ENCODE measurements at places on chromosomes 1 and 21.
A peak's percentile ranks its signal among the peaks of the same experiment; 100 is the strongest.

DNA sequence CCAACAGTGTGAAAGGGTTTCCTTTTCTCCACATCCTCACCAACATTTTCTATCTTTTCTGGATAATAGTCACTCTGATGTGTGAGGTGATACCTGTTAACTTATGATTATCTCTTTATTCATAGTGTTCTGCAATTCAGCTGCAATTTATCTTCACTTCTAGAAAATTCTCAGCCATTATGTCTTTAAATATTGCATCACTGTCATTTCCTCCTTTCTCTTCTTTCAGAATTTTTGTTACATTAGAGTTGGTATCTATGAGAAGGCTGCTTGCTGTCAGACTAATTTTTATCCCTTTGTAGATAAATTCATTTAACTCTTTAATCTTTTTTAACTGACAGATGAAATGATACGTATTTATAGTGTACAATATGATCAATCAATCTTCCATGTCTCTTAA, 30.5 kb upstream of the ATF3 start:
- DNase-seq: no peak

- DNase-seq: no peak
These were observed 58.7 kb downstream of the NIBAN1 start for GRCh38 chr1:184915463-184916090.

GRCh38 chr21:25428537-25428936, 178.7 kb downstream of the MRPL39 start:
- DNase-seq: no peak

GRCh38 chr1:14646973-14647372, 48.5 kb downstream of the KAZN start:
- DNase-seq: no peak

DNA sequence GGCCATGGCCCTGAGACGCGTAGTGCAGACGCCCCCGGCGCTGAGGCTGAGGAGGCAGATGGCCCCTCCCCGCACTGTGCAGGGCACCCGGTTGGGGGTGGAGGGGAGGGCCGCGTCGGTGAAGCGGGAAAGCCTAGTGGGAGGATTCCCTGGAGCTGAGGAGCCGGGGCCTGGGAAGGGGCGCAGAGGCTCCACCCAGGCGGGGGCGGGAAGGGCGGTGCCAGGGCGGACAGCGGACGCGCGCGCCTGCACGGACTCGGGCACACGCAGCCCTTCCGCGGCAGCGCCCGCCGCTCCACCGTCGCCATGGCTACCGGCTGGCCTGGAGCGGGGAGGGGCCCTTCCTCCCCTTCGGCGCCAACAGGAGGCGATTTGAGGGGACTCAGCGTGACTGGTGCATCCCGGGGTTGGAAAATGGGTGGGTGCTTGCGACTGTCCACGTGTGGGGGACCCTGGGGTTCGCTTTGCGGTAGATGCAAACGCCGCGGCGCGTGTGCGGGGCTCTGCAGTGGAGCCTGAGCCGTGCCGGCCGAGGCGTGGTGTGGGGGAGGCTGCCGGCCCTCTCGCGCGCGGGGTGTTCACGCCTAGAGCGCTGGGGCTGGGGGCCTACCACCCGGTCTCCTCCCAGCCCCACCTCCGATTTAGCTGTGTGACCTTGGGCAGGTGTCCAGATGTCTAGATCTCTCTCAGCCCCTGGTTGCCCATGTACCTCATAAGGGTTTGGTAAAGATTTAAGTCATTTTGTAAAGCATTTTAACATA, 35.1 kb downstream of the PTPRF start:
- peak; percentile 41 for DNase-seq

DNA sequence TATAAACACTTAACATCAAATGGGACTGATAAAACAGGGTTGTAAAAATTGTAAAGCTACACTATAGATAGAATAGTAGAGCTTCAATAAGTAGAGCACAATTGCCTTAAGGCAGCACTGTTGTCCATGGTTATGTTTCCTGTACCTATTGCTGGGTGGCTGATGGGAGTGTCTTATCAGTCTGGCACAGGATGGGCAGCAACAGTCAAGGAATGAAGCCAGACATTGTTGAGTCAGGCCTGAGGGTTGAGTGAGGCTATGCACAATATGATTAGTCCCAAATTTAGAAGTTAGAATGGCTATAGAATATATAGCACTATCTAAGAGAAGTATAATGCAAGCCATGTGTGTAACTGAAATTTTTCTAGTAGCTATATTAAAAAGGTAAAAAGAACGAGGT, 25.0 kb upstream of the CD1D start:
- no peak for DNase-seq

- DNase-seq: no peak
These were observed 26.3 kb downstream of the PRMT2 start for GRCh38 chr21:46661642-46662366.

- no peak for DNase-seq
These were observed 15.5 kb downstream of the CAMTA1 start for GRCh38 chr1:6800745-6801144.

GRCh38 chr1:107318932-107319331, 178.1 kb downstream of the NTNG1 start:
- no peak for DNase-seq

GRCh38 chr1:174799136-174799479, 200.6 kb upstream of the CACYBP start:
- DNase-seq: no peak

DNA sequence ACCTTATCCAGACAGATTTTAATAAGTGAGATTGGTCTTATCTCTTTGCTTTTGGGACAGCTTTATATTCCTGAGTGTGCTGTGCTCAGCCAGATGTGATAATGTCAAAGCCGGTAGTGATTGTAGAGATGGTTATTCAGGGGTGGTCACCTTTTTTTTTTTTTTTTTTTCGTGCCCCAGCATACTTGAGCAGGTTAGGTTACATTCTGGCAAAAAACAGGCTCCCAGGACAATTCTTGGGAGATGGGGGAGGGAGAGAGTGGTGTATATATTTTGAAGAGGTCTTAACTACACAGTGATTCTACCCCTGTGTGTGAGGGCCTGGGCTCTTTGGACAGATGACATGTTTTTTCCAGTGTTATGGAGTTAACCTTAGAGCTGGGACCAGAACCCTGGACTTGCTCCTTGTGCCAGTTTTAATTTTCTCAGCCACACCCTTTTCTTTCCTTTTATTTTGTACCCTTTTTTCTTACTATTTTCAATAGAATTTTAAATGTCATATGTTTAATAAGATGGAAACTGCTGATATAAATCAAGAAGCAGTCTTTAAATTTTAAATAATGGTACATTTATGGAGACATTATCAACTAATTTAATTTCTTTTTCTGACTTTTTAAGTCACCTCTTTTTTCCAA, 88.4 kb downstream of the DYRK1A start:
- no peak for DNase-seq

DNA sequence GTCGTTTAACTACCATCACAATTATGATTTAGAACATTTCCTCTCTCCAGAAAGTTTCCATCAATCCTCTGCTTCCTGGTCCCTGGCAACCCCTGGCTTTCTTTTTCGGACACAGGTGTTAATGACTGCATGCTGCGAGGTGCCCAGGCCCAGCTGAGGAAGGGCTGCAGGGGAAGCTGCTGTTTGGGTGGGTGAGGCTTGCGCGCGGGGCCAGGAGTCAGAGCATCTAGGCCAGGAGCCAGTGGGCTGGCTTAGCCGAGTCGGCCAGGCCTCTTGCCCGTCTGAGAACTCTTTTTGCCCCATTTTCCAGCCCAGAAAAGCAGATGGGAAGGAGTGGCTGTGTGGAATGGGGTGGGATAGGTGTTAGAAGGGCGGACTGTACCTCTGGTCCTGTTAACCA, 51.5 kb downstream of the NAV1 start:
- DNase-seq: no peak

DNA sequence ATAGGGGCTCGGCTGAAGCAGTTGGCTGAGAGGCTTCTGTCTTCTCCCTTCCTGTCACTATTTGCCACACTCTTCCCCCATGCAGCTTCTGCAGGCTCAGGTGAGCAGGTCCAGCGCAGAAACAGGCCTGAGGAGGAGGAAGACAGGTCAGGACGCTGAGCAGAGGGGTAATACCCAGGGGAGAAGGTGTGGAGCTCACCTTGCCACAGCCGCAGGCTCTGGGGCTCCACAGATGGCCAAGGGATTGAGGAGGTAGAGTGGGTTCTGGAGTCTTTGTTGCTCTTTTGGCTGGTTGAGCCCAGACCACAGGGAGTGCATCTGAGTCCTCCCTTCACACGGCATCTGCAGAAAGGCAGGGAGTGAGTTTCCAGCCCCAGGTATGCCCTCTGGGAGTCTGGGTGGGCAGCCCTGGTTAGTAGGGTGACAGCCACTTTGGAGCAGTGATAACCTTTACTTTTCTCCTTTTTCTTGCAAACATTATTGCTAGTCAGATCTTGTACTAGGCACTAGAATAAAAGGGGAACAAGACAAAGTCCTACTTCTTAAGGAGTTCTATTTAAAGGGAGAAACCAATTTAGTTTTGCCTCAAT, 9.7 kb downstream of the EIF3I start:
- DNase-seq: no peak

GRCh38 chr1:179867493-179868330, 9.9 kb downstream of the TOR1AIP2 start:
- DNase-seq: peak; percentile 61

DNA sequence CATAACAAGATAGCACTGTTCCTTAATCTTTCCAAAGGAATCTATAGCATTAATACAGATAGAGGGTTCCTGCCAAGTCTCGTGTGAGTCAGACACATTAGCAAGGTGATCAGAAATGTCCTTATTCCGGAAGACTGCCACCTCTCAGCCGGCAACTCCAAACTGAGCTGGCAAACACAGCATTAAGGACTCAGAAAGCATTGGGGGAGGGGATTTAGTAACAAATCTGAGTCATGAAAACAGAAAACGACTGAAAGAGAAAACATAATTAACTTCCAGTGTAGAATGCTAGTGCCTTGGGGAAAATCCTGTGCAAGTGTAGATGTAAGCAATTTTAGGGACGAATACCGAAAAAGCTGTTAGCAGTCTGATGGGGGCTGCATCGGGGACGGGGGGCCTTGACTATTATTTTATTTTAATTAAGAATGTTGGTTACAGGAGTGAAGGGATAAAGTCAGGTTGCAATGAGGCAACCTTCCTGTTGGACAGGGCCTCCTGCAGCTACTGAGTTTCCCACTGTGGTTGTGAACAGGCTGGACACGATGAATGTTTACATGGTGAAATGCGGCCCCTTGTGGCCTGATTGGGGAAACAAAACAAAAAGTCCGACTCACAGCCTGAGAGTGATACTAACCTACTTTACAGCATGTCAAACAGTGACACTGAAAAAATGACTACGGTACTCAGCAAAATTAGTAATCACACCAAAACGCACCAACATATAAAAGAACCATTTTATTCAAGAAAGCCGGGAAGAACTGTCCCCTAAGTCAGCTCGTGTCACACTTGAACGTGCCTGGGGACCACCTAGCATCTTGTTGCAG, 20.7 kb downstream of the MIS18A start:
- DNase-seq: peak; percentile 69

DNA sequence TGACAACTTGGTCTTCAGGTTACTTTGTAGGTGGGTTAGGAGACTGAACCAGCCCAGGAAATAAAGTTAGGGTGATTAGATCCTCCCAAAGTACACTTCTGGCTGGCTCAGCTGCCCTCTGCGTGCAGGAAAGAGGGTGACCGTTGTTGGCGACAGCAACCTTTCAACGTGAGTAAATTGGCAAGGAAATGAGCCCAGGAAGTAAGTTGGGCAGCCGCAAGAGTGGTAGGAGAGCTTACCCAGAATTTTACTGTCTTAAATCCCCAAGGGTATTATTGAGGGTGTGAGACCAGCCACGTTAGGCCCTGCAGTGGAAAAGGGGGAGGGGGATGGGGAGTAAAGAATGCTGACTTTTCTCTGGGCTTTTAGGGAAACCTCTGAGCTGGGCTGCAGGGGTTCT, 1.6 kb downstream of the TENT5C start:
- peak; percentile 71 for DNase-seq

GRCh38 chr1:89631816-89632656, 884 bp upstream of the LRRC8C start:
- peak; percentile 10 for DNase-seq

- DNase-seq: no peak
These were observed 558.1 kb downstream of the AGBL4 start for GRCh38 chr1:49465486-49466185.

DNA sequence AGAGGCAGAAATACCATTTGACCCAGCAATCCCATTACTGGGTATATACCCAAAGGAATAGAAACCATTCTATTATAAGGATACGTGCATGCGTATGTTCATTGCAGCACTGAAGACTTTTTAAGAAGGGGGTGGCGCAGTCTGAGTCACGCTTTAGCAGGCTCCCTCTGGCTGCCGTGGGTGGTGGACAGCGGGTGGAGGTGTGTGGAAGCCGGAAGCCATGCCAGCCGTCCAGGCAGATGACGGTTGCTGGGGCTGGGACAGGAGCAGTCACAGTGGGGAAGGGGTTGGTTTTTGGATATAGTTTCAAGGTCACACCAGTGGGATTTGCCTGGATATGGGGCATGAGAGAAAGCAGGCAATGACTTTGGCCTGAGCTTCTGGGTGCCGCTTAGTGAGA, 270.5 kb downstream of the GRIK3 start:
- no peak for DNase-seq

GRCh38 chr1:44355582-44356305, 687 bp upstream of the ERI3 start:
- DNase-seq: no peak

- DNase-seq: no peak
These were observed 5.7 kb upstream of the PPM1J start for GRCh38 chr1:112720800-112721199.

GRCh38 chr1:52122384-52122783, 19.5 kb upstream of the ZFYVE9 start:
- DNase-seq: no peak

GRCh38 chr1:8263791-8264190, 54.1 kb upstream of the SLC45A1 start:
- DNase-seq: no peak

- DNase-seq: peak; percentile 92
These were observed 484 bp upstream of the RHOC start for GRCh38 chr1:112707221-112708001.

- no peak for DNase-seq
These were observed 269.3 kb upstream of the NFIA start for GRCh38 chr1:60813071-60813470.

- no peak for DNase-seq
These were observed 86.1 kb upstream of the KIAA0040 start for GRCh38 chr1:175278734-175279116.

All from transverse colon (tissue), 4 donors.